ENCODE measurements at places on chromosomes 6 and 20.

DNA sequence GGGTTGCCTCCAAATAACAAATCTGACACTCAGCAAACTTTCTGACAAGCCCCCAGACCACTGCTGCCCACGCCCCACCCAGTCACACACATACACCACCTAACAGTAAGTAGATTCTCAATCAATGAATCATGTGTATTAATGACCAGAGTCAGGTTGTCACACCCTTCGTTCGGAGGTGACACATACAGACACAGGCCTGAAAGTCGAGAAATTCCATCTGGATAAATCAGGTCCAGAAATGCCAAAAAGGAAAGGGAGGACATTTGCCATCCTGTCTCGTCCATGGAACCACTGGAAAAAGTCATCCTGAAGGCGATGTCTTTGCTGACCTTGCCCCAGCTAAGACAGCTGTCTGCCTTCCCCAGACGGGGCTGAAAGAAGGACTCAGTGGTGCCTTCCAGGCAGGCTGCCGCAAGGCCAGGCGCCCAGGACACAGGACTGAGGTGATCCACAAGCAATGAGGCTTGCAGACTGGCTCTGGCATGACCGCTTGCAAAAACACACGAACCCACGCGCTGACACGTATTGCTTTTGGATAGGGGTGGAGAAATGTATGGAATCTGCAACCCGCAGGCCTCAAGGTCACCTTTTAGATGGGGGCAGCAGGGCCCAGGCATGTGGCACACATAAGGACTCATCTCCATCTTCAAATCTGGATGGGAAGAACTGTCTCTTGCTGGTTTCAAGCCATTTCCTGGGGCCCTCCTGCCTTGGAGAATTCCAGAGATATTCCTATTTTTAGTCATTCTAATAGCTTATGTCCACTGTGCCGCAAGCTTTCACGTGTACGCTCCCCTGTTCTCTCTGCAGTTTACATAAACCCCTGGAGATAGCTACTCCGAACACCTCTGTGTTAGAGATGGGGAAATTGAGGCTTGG, 9.0 kb downstream of the NFATC2 start:
- DNase-seq = no peak

DNA sequence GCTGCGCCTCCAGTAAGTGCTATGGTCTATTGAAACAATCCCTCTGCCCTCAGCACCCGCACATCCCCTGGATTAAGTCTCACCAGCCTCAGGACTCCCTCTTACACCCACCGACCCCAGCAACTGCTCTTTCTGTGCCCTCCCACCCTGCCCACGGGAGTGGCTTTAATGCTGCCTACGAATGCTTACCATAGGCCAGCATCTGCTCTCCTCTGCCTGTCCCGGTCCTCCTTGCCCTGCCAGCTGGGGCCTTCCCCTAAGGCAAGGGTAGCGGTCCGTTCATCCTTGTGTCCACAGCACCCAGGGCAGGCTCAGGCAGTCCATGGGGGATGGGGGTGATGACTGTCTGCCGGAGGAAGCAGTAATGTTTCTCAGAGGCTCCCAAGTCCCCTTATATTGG, 4.1 kb downstream of the EBF4 start:
- no peak for DNase-seq

- no peak for DNase-seq
Measured at GRCh38 chr20:54469952-54470351, 5.4 kb upstream of the DOK5 start.

- DNase-seq = no peak
Measured at GRCh38 chr20:62231292-62231691, 7.0 kb upstream of the OSBPL2 start.

DNA sequence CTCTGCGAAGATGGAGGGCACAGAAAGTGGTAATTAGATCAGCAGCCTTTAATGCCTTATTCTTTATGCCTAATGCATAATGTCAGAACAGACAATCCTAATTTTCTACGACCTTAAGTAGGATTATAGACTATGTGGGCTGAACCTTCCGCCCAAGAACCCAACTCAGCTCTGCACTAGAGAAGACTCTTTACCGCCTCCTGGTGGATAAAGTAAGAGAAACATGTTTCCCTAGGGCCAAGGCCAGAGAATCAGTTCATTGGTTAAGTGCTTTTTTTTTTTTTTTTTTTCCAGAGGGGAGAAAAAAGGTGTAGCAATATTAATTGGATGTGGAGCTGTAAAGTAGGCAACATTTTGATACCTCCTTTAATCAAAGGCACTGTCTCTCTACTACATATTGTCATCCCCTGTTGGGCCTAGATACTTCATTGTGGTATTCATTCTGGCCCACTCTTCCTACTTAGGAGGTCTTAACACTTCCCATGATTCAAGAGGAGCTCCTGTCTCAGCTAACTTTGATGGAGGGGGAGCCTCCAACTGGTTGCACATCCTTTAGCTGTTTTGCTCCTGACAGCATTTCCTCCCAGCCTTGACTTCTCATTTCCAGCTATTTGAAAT, 124.9 kb upstream of the NRN1 start:
- DNase-seq = no peak

DNA sequence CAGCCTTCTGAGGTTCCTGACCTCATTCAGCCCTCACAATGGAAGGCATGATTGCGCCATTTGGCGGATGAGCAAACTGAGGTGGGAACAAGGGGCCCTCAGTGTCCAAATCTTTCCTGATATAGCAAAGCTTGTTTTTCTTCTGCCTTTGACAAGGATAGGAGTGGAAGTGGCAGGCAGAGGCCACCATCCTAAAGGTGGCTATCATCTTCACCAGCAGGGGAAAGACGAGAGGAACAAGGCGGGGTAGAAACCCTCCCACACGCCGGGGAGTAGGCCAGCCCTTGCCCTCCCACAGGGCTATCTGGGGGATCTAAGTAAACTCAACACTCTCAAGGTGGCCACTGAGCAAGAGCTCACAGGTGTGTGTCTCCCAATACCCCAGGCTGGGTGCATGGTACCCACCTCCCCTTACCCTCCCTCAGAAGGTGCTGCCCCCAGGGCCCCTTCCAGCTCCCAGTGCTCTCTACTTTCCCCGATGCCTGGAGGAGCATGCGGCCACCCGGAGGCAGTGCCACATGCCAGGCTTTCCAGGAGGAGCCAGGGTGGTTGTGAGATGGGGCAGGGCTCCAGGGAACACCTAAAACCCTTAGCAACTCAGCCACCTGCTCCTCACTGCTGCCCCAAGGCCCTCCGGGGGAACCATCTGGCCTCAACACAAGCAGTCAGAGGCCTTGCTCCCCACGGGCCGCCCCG, 11.2 kb downstream of the SPDEF start:
- no peak for DNase-seq

DNA sequence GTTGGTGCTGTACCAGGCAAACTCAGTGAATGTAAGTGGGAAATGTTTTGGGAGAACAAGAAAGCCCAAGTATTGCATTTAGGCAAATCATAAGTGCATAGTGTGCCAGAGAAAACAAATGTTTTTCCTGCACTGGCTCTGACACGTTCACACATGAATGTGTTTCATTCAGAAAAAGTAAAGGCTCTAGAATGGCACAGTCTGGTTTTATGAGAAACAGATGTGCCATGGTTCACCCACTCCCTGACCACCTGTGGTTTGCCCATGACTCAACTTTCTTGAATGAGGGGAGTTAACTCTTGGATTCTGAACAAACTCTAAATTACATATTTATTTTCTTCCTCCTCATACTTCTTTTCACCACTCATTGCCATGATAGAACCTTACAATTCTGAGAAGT, 126.9 kb downstream of the KCNQ5 start:
- DNase-seq = no peak

DNA sequence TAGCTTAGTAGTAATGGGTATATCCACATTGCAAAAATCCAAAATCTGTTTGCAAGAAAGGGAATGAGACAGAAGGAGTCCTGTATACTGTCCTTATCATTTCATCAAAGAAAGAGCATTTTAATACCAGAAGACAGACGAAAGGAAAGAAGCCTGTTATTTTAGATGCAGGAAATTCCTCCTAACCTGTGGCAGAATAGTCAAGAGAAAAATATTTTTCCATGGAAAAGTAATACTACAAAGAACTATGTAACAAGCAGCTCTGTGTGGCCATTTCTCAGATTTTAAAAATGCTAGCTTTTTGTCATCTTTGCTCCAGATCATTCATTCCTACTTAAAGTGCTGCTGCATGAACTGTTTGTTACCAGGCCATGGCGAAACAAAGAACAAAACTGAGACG, 72.9 kb upstream of the SCP2D1 start:
- DNase-seq = no peak

DNA sequence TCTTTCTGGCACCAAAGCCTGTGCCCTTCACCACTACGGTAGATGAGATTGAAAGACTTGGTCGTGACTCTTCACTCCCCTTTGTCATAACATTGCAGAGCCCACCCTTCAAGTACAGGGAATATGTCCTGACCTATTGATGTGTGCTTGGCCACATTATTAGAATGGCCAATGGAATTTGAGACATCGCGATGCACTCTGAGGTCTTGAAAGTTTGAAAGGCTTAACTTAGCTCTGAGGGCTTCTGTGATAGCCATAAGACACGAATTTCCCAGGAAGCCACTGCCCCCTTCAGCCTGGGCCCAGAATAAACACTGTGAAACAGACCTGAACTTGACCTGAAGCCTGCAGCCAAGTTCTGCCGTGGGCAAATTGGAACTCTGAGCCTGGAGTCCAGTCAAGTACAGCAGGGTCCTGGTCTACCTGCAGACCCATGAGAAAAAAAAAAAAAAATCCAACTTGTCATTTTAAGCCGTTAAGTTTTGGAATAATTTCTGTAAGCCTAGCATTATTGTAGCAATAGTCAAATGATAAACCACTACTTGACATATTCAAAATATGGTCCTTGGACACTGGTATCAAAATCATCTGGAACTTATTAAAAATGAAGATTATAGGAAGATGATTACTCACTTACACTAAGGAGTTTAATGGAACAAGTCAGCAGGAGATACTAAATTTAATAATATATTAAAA, 36.9 kb upstream of the TRAF3IP2 start:
- no peak for DNase-seq

DNA sequence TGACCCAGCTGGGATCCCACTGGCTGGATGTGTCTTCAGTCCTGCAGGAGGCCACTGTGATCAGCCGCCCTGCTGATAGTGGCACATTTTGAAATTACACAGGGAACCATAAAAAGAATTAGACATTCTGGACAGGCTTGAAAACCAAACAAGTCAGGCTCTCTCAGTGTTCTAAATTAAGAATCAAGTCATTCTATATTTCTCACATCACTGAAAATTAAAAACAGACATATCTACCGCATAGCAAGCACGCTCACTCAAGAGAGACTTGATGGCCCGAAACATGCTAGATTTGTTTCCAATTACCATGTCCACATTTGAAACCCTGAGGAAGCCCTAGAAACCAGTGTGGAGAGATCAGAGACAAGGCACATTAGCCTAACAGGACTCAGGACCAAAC, 57.7 kb downstream of the NFATC2 start:
- no peak for DNase-seq

DNA sequence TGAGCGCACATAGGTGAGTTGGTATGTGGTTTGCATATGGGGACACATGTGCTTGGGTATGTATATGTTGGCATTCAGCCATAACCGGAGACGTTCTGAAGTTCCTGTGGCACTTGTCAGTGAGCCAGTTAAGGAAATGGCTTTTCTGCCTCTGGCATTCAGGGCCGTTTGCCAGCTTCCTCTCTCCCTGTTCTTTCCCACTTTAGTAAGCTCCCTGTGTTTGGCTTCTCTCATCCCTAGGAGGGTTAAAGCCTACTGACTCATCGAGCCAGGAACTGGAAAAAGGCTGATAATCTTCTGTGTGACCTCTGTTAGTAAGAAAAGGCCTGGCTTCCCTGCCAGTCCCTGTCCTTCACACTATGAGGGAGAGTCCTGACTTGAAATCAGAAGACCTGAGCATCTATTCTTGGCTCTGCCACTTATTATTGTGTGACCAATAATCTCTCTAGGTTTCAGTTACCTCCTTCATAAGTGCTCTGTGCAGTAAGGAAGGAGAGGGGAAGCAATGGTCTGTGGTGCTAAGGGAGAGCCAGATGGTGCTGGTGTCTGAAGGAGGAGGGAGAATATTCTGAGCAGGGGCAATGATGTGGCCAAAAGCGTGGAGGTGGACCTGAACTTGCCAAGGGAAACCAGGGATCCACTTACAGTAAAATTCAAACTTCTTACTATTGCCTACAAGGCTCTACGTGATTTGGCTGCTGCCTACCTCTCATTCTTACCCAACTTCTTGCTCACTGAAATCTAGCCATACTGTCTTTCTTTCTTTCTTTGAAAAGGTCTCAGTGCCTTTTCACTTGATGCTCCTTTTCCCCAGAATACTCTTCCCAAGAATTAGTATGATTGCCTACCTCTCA, 31.4 kb downstream of the ACSS2 start:
- DNase-seq = no peak

All from NCI-H1417 treated with DMSO at 0.1 percent for 48 hours (cell line).